Activated T-helper 1 cell treated with anti-CD3 and anti-CD28 coated beads, Interleukin-2, amount 50 U/mL, for 16 hours (primary cell): ENCODE measurements at places on chromosomes 12 and 14.

GRCh38 chr12:116547955-116548501 is 11.2 kb upstream of the MAP1LC3B2 start:
- no peak for DNase-seq

- no peak for DNase-seq
These were observed 465.2 kb downstream of the LRIG3 start for GRCh38 chr12:58455136-58455535.

DNA sequence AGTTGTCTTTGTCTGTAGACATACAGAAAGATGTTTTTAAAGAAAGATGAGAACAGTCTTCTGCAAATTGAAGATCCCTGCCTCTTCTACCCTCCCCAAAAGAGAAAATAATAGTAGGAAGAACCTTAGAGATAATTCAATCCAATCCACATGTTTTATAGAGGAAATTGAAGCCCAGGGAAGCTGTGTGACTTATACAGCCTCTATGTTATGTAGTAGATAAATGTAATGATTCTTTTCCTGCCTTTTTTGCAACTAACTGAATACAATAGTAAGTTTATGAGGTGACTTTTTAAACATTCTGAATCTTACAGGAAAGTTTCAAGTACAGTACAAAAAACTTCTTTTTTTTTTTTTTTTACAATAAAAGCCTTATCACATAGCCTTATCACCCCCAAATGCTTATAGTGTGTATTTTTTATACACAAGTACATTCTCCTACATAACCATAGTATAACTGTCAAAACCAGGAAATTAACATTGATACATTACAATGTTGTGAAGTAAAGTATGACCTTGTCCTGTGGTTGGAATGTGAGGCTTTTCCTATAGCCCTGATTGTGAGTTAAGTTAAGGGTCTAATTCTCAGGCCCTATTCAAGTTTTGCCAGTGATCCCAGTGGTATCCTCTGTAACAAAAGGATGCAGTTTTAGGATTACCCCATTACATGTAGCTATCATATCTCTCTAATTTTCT is 94.4 kb downstream of the FIGNL2 start:
- no peak for DNase-seq

DNA sequence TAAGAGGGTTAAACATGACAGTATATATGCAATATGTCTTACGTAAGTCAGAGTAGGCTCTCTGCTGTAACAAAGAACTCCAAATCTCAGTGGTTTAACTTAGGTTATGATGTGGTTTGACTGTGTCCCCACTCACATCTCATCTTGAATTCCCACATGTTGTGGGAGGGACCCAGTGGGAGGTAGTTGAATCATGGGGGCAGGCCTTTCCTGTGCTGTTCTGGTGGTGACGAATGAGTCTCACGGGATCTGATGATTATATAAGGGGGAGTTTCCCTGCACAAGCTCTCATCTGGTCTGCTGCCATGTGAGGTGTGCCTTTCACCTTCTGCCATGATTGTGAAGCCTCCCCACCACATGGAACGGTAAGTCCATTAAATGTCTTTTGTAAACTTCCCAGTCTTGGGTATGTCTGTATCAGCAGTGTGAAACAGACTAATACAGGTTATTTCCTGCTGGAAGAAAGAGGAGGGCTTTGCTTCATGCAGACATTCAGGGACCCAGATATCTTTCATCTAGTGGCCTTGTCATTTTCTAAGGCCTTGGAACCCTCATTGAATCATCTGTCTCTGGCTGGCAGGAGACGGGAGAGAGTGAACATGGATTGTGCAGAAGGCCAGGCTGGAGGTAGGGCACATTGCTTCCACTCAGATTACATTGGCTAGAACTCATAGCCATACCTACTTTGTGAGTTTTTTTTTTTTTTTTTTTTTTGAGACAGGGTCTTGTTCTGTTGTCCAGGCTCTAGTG is 96.1 kb downstream of the CRADD start:
- DNase-seq: no peak

DNA sequence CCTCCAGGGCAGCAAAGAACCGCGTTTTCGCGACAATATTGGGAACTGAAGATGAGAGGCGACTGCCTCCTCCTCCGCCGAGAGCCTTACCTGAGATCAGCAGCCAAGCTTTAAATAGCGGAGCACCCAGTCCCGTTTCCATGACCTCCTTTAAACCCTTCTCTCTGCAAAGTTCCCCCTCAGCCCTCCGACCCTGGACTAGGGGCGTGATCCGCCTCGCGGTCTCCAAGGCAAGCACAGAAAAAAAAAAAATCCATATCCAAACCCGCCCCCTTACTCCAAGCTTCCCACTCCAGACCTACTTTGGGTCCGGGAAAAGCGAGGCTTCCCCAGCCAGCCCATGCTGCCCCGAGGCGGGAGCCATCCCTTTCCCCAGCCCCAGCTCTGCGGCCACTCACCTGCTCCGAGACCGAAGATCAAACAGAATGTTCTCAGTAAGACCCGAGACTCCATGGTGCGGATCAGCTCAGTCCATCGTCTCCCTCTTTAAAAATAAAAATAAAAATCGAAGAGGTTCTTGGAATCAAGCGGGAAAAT is 630 bp downstream of the NELL2 start:
- DNase-seq: no peak

DNA sequence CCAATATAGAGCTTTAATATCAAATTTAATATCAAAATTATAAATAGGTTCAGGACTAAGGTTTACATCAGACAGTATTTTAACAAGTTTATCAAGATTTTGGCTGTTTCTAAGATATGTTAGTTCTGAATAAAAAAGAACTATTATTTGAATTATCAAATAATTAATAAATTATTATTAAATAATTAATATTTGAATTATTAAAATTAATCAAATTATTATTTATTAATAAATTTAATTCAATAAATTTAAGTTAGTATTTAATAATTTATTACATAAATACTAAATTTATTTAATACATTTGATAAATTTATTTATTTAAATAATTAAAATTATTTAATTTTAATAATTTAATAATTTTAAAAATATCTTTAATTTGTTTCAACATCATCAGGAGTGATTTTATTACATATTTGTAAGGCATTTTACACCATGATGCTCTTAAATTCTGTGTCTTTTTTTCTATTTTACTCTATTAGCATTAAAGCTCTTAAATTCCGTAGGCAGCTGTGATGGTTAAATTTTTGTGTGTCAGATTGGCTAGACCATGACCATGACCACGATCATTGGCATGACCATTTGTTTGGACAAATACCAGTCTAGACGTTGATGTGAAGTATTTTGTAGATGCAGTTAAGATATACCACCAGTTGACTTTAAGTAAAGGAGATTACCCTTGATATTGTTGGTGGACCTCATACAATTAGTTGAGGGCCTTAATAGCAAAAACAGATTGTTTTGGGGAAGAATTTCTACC is 82.6 kb downstream of the BBS10 start:
- no peak for DNase-seq

GRCh38 chr14:65414961-65415589 is 2.5 kb downstream of the FUT8 start:
- no peak for DNase-seq

GRCh38 chr12:28611449-28611848 is 421.2 kb downstream of the CCDC91 start:
- no peak for DNase-seq

GRCh38 chr14:49982501-49982951 is 89.6 kb downstream of the ARF6 start:
- no peak for DNase-seq

GRCh38 chr14:71119075-71119474 is 211.8 kb downstream of the PCNX1 start:
- DNase-seq: no peak

DNA sequence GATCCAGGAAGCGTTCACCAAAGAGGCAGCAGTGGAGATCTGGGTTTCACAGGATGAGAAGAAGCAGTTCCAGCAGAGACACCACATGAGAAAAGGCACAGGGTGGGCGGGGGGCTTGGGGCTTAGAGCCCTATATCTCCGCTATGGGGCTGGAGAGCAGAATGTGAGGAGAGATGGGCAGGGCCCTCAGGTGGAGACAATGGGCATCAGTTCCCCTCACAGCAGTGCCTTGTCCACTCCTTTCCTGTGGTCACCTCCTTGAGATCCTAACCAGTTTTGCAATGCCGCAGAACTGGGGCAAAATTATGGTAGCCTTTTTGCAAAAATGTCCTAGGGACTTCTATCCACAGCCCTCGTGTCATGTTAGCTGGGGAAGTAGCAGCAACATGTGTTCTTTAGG is 27.5 kb downstream of the DHRS2 start:
- DNase-seq: no peak

GRCh38 chr12:3651585-3652424 is 101.1 kb downstream of the CRACR2A start:
- DNase-seq: no peak

DNA sequence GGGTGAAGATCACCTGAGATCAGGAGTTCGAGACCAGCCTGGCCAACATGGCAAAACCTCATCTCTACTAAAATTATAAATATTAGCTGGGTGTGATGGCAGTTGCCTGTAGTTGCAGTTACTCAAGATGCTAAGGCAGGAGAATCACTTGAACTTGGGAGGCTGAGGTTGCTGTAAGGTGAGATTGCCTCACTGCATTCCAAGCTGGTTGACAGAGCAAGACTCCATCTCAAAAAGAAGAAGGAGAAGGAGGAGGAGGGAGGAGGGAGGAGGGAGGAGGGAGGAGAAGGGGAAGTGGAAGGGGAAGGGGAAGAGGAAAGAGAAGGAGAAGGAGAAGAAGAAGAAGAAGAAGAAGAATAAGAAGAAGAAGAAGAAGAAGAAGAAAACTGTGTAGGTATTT is 17.0 kb downstream of the RNASE10 start:
- no peak for DNase-seq

GRCh38 chr12:112217647-112218046 is 92.3 kb downstream of the TRAFD1 start:
- DNase-seq: no peak

GRCh38 chr12:12083688-12084087 is 12.9 kb downstream of the BCL2L14 start:
- DNase-seq: no peak

DNA sequence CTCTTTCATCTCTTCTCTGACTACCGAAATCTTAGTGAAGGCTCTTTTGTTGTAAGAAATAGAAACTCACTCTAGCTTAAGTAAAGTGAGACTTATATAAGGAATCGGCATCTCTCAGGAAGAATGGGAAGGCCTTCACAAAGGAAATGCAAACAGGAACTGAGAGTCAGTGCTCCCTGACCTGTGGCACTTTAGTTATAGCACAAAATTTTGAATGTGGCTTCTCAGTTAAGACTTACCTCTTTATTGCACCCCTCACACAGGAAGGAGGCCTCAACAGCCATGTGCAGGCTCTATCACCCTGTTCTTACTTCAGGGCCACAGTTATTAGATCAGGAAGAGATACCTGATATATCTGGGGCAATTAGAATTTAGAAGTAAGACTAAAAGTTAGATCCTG is 224.7 kb upstream of the EGLN3 start:
- DNase-seq: no peak

DNA sequence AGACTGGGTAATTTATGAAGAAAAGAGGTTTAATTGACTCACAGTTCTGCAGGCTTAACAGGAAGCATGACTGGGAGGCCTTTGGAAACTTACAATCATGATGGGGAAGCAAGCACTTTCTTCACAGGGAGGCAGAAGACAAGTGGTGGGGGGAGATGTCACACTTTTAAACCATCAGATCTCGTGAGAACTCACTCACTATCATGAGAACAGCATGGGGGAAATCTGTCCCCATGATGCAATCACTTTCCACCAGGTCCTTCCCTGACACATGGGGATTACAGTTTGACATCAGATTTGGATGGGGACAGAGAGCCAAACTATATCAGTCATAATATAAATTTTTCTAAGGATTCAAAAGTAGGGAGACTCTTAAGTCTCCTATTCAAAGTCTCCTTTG is 46.0 kb downstream of the SPIC start:
- DNase-seq: no peak

- no peak for DNase-seq
These were observed 28.3 kb downstream of the ETV6 start for GRCh38 chr12:11677752-11678151.

GRCh38 chr12:26359576-26359975 is 164.2 kb downstream of the SSPN start:
- DNase-seq: no peak

DNA sequence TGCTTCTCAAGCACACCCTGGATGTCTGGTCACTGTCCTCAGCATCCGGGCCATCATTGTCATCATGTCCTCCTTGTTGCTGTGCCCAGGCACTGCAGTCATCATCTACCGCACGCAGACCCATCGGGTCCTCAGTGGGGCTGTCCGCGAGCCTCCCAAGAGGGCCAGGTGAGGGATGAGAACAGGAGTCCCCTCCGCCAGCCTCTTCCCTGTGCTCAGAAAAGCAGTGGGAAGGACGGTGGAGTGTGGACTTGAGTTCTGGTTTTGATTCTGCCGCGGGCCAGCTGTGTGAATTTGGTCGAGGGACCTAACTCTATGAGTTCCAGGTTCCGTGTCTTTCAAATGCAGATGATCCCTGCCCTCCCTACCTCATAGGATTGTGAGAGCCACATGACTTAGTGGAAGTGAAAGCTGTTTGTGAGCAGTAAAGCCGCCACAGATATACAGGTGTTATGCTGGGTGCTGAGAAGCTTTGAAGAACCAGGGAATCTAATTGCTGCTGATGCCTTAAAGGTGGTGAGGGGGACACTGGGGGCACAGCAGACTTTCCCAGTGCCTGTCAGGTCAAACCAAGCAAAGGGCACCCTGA is 122.9 kb upstream of the RAP1B start:
- no peak for DNase-seq

GRCh38 chr14:95533391-95533821 is 1.4 kb upstream of the GLRX5 start:
- no peak for DNase-seq

DNA sequence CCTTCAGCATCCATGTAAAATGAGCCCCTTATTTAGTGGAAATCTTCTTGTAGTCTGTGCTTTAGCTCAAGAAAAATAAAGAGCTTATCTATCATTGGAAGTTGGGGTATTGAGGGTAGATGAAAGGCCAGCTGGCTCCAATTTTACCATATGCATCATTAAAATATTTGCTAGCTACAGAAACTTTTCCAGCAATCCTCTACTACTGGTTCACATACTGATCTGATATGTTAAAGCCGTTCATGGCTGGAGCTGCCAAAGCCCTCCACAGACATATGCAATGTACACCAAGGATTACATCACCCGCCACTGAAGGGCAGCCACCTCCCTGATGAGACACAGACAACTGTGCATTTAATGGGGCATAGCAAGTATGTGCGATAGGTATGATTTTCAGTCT is 1205.3 kb downstream of the GALC start:
- no peak for DNase-seq

GRCh38 chr12:93638095-93638494 is 39.1 kb upstream of the CRADD start:
- DNase-seq: no peak

DNA sequence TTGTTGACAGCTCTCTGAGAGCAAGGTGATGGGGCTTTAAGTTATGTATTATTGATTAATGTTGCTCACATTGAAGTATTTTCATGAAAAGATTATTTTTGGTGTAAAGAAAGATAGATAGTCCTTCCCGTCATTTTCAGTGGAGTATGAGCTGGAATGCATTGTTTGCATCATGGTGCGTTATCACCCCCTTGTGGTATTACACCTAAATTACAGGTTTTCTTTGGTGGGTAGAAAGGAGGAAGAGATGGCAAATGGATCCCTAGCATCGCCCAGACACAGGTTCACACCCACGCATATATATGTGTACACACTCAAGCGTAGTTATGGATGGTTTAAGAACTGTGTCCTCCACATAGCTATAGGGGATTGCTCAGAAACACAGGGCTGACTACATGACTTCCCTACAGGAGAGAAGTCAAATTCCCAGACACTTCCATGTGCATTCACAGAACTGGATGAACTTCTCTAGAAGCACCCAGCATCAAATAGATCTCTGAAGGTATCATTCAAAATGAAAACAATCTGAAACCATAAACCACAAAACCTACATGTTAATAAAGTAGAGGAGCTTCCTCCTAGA is 14.4 kb upstream of the SERPINA10 start:
- no peak for DNase-seq

- no peak for DNase-seq
These were observed 60.7 kb downstream of the DNAH10 start for GRCh38 chr12:123822804-123823203.
